Fibroblast of mammary gland (primary cell): ENCODE measurements at places on chromosomes 7 and 10.

- DNase-seq: peak; percentile 87
Measured at GRCh38 chr10:11684717-11685645, 57.2 kb upstream of the ECHDC3 start.

DNA sequence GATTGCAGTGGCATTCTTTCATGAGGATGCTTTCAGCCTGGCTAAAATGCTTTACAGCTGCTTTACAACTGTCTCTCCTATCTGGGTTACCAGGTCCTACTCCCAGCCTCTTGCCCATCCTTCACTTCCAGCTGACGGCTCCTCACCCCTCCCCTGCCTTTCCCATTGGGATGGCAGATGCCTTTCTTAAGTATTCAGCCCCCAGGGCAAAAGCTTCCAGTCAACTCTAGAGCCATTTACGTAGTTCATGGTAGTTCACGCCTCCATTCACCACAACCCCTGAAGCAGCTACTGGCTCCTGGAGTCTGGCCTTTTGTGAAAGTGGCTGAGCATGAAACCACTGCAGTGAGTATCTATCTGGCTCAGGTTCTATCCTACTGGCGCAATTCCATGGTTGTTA is 17.2 kb upstream of the BMPER start:
- DNase-seq: no peak

GRCh38 chr10:6783471-6783870 is 203.4 kb upstream of the PRKCQ start:
- DNase-seq: no peak

- DNase-seq: no peak
Measured at GRCh38 chr7:45623740-45624391, 49.7 kb downstream of the ADCY1 start.

DNA sequence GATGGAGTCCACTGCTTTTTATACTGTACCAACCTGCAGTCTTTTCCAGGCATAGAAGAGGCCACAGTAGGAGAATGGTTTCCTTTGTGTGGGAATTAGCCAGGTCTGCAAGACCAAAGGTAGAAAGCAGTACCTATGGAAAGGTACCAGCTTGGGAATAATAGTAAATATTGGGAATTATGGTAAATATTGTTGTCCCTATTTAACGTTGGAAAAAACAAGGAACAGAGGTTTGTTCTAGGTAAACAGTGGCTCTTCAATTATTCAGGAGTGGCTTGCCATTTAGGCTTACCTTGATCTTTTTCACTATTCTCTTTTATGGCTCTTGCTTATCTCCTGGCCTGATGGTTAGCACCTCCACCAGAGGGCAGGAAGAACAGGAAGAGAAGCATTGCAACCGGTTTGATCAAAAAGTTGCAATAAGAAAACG is 43.9 kb upstream of the GSAP start:
- no peak for DNase-seq

- no peak for DNase-seq
Measured at GRCh38 chr7:68971634-68972340, 626.5 kb upstream of the AUTS2 start.

- no peak for DNase-seq
Measured at GRCh38 chr7:131562941-131563340, 6.5 kb upstream of the PODXL start.
